Keratinocyte (primary cell): ENCODE measurements at places on chromosomes 1 and 21. TPM values are rescaled to one million over a fixed set of nuclear protein-coding genes. Genes with fewer than 3 reads are reported as not detected.

RHBG gene
- not detected in 3 replicates for polyA plus RNA-seq

FAM131C gene
- polyA plus RNA-seq = 0.31 to 0.64 TPM (median 0.56 TPM) in 3 replicates

PCBP3 gene
- polyA plus RNA-seq = 0.10 to 0.26 TPM (median 0.25 TPM) in 3 replicates

COL9A2 gene
- polyA plus RNA-seq = 1.2 to 3.0 TPM (median 1.6 TPM) in 3 replicates

FAM151A gene
- 0.07 to 0.10 TPM (median 0.07 TPM) in 3 replicates for polyA plus RNA-seq

B3GALT2 gene
- polyA plus RNA-seq = not detected in 3 replicates

PGLYRP4 gene
- 2.4 to 21.6 TPM (median 3.8 TPM) in 3 replicates for polyA plus RNA-seq

TCP10L gene
- polyA plus RNA-seq = 0.11 to 0.27 TPM (median 0.25 TPM) in 3 replicates

PDE9A gene
- 0.13 to 0.37 TPM (median 0.22 TPM) in 3 replicates for polyA plus RNA-seq

SLC30A10 gene
- polyA plus RNA-seq = 0.02 to 0.08 TPM (median 0.03 TPM) in 3 replicates

LCE1D gene
- 0.33 TPM in 1 of 3 replicates, not detected in the others for polyA plus RNA-seq

GRCh38 chr1:91754816-91755580 is 131.0 kb downstream of the TGFBR3 start:
- DNase-seq = no peak

- no peak for DNase-seq
Measured at GRCh38 chr1:15684468-15685291, 560 bp downstream of the PLEKHM2 start.

GRCh38 chr1:160826546-160826945 is 30.6 kb downstream of the LY9 start:
- DNase-seq = no peak

DNA sequence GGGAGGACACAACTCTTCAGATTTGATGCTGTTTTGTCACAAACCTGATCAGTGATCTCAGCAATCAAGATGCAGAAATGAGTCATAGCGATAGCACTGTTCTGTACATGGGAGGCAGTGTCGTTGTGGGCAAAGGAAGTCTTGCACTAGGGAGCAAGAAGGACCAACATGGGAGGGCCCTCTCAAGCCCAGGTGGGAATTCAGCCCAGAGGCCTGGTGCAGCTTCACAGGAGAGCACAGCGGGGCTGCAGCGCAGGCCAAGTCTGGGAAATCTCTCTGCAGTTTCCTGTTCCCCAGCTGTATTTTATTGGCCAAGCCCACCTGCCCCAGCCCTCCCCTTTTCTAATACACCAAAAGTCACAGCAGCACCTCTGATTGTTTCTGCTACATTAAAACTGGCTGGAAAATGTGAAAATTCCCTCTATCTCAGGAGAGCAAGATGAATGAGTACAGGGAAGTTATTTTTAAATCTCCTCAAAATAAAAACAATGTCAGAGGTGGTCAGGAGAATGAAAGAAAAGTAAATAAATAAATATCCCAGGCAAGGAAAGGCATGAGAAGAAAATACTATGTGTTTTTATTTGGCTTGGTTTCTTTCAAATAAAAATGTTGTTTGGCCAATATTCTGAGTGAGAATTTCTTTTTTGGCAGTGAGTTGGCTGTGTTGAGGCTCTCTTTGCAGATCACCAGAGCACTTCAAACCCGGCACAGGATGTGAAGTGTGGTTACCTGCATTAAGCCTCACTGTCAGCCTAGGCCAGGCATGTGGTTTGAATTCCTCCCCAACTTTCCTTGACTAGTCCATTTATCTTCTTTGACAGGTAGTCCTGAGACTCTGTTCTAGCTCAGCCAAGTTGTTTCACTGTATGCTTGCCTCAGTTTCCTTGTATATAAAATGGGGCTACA is 422.1 kb downstream of the PLPP3 start:
- DNase-seq = no peak

DNA sequence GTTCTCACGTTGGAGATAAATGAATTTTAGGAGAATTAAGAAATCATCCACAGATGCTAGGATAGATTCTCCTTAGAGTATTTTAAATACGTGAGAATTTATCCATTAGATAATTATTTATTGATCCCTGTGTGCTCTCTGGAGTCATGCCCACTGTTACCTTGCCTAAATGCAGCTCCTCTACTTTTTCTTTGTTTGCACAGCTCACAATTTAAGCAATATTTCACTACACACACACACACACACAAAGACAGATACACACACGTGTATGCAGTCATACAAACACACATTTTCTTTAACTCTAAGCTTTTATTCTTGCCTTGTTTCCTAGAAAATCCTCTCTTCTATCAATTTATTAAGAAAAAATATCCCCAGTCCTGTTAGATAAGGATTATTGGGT is 51.7 kb downstream of the GPR88 start:
- no peak for DNase-seq

DNA sequence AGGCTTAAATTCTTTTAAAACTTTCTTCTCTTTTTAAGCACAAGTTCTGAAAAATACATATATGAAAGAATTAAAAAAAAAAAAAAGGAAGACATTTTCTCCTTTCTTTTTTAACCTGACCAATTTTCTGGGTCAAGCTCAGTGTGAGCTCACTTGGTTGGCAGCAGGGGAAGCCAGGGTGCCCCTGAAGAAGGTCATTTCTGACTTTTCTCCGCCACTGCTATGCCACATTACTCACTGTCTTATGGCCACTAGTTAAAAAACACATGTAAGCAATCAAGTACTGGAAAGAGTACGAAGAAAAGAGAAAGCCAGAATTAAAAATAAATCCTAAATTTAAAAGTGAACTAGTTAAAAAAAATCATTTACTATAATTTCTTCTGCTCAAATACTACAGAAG is 275.0 kb downstream of the NEGR1 start:
- DNase-seq = no peak

GRCh38 chr21:26795866-26796329 is 49.3 kb downstream of the ADAMTS1 start:
- no peak for DNase-seq

GRCh38 chr1:75134647-75135572 is 722 bp downstream of the LHX8 start:
- no peak for DNase-seq

GRCh38 chr1:211783266-211783665 is 47.3 kb downstream of the LPGAT1 start:
- no peak for DNase-seq

DNA sequence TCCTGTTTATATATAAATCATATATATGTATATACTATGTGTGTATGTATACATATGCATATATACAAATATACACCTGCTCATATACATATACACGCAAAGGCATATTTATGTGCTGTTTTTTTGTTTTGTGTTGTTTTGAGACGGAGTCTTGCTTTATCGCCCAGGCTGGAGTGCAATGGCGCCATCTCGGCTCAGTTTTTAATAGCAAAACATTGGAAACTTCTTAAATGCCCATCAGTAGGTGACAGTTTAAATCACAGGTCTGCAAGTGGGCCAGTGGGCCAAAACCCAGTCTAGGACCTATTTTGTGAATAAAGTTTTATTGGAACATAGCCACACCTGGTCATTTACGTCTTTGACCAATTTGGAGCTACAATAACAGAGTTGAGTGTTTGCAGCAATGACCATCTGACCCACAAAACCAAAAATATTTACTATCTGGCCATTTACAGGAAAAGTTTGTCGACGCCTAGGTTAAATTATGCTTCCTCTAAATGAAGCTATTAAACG is 132.3 kb downstream of the TOMM20 start:
- DNase-seq = no peak

GRCh38 chr1:119549719-119550132 is 42.7 kb downstream of the HSD3B1 start:
- DNase-seq = peak; percentile 35

GRCh38 chr21:31616216-31616615 is 43.3 kb upstream of the SOD1 start:
- DNase-seq = no peak

DNA sequence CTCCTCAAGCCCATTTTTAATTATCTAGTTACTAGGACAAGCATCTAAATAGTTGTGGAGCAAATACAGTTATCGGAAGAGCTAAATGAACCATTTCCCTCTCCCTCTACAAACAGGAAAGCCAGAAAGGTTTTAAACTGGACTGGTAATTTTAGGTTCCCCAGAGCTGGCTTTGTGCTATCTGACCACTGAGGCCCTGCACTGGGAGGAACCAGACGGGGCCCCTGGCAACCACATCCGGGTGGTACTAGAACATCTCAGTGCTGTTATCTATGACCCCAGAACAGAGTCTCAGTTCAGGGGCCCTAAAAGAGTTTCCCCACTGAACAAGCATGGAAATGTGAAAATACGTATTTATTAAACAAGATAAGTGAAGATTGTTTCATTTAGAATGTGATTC is 7.7 kb upstream of the RSPH1 start:
- no peak for DNase-seq

DNA sequence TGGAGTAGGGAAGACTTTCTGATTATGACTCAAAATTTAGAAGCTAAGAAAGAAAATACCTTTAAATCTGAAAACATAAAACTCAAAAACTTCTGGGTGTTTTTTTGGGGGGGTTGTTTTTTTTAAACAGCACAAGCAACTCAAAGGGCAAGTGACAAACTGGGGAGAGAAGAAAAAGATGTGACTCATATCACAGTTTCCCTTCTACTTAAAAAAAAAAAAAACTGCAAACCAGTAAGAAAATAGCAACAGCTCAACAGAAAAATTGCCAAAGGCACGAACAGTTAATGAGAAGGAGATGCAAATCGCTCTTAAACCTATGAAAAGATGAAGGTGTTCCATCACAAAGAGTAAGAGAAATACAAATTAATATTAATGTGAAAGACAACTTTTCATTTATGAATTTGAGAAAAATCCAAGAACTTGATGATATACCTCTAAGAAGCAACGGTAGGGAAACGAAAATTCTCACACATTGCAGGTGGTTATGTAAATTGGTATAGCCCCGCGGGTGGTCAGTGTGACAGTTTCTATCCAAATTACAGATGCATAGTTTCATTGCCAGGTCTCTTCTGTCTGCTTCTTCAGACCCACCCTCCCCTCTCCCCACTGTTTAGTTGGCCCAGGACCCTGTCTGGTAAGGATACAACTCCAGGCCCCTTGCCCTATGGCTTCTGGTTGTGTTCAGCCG is 9.0 kb downstream of the IFNAR2 start:
- no peak for DNase-seq

GRCh38 chr1:91036894-91037829 is 15.3 kb upstream of the ZNF644 start:
- DNase-seq = no peak

- no peak for DNase-seq
Measured at GRCh38 chr1:202710070-202711045, at the start of gene SYT2. SYT2 (minus strand) TSS chr1:202710454; CDS start chr1:202605772, 104,682 bp downstream.

GRCh38 chr21:26943921-26944320 is 23.0 kb downstream of the ADAMTS5 start:
- no peak for DNase-seq

DNA sequence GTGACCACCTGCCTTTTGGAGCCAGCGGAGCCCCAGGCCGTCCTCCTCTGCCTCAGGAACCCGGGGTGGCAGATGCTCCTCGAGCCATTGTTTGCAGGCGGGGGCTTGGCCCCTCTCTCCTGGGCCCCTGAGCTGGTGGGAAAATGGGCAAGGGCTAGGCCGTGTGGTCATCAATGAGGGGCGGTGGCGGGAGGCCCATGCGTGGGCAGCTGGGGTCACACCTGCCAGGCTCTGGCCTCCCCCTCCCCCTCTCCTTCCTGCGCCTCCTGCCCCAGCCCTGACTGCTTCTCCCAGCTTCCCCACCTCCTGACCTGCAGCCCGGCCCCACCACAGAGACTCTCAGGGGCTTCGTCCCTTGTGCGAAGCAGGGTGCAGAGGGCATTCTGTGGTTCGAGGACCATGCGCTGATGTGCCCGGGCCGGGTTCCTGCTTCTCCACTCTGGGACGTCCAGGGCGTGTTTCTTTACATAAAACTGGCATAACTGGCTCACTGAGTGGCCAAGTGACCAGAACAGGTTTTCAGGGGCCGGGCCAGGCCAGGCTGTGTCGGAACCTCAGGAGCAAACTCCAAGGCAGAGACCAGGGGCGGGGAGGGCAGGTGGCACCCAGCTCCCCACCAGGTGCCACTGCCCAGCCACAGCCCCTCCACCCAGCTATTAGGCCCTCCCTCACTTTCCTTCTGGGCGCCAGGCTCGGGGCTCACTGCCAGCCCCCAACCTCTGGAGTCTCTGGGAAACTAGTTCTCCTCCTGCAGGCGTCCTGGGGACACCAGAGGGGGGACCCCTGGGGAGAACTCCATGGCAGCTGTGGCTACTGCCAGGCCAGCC is 9.3 kb downstream of the SAMD11 start:
- no peak for DNase-seq

- no peak for DNase-seq
Measured at GRCh38 chr1:242522996-242523718, 1.3 kb downstream of the PLD5 start.

DNA sequence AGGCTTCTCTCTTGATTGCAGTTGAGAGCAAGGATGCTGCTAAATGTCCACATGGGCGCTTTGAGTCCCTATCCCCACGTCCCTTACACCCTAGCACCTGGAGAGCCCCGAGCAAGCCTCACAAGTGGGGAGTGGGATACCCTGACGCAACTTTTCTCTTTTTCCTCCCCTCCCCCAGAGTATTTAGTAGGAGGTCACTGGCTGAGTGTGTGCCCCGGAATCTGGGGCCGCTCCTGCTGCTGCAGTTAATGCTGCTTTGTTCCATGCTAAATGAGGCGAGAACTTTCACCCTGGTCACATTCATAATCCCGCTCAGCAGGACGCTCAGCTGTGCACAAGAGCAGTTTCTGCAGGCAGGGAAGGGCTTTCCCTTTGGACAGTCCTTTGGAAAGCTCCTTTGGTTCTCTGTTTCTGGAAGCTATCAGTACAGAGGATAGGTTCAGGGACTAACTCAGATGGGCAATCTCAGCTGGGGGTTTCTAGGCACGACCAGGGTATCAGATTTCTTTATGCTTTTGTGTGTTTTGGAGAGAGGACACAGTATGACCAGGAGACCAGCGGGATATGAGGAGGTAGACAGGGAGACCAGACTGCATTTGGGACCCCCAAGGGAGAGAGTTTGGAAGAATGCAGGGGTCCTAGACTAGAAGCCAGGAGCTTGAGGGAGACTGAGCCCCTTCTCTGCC is 75.9 kb downstream of the NOS1AP start:
- DNase-seq = no peak

- no peak for DNase-seq
Measured at GRCh38 chr21:17949421-17949820, 130.3 kb upstream of the C21orf91 start.

DNA sequence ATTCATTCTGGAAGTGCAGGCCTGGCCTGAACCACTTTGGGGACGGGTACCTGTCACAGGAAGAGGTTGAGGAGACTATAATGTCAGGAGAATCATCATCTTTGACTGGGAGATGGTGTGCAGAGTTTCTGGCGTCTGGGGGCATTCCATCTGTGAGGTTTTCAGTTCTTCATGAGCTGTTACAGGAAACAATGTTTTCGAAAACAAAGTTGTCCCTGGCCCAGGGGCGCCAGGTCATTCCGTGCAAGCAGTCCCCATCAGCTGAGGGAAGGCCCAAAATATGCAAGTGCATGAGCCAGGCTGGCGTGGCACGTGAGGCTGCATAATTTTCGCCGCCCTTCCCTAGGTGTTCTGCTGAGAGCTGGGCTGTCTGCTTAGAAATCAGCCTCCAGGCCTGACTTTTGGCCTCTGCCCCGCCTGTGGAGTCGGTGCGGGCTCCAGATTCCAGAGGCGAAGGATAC is 68.4 kb upstream of the ATP5PO start:
- DNase-seq = no peak

DNA sequence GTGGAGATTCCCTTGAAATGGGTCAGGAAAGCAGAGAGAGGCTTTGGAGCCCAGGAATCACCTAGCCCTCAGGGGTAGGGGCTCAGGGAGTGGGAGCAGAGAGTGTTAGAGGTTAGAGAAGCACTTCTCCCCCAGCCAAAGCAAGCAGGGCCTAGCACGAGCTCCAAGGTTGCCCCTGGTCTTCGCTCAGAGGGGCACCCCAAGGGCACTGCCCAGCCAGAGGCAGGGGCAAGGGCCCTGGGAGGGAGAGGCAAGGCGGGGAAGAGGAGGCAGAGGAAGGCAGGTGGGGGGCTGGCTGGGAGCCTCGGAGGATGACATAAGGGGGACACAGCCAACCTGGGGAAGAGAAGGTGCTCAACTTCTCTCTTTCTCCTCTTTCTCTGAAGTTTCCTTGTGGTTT is 71.9 kb downstream of the CASZ1 start:
- no peak for DNase-seq
